ENCODE measurements at places on chromosomes 13 and 19.

DNA sequence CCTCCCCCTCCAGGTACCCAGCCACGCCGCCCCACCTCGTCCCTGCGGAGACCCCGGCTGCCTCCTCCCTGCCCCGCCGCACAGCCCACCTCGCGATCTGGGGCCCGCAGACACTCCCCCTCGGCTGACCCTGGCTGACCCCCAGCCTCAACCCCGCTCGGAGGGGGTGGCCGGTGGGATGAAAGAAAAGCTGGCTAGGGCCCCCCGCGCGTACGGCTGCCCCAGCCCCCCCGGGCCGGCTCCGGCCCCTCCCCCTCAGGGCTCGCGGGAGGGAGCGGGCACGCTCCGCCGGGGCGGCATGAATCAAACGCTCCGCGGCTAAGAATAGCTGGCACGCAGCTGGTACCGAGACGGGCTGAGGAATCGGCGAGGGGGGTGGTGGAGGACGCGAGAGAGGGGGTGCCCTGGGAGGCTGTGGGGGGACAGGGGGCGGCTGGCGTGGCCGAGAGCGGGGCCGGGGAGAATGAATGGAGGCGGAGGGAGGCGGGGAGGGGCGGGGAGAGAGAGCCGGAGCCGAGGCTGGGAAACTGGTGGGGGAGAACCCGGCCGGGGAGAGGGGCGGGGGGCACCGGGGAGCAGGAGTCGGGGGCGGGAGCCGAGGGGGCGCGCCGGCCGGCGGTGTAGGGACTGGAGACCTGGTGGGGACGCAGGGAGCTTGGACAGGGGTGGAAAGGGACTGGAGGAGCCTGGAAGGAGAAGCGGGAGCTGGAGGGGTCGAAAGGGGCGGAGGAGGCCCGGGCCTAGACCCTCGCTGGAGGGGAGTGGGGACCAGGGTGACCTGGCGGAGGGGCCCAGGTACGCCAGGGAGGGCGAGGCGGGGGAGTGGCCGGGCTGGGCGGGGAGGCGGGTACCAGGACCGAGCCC, 1.1 kb downstream of the SHANK1 start:
- DNase-seq = no peak

DNA sequence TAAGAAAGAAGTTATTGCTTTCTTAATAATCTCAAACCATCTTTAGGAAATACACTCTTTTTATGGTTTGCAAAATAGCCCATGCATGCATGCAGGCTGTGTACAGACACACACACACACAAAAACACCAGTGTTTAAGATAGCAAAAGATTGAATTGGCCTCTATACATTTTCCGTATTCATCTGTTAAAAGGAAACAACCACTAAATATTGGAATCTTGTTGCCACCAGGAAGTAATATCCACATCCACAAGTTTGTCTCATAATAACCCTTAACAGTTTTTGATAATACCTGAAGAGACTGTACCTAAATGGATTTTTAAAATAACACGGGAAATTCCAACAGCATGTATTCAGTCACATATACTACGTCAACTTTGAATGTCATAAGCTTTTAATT, 7.3 kb upstream of the MAB21L1 start:
- no peak for DNase-seq

GRCh38 chr19:5154129-5154798, 185.4 kb downstream of the KDM4B start:
- no peak for DNase-seq

DNA sequence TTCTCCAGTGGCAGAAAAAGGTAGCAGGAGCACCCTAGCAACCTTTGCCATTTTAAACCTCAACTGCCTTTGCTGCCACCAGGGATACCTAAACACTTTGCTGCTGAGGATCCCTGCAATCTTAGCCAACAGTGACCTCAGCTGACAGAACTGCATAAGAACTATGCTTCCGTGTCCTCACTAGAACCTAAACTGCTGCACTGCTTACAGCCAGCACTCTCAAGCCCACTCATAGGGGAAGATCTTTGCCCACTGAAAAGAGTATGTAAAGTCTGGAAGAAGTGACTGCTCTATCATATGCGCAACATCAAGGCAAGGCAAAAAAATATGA, 270.0 kb upstream of the PCDH20 start:
- no peak for DNase-seq

Measured in activated T-helper 1 cell treated with anti-CD3 and anti-CD28 coated beads, Interleukin-2, amount 50 U/mL, for 16 hours (primary cell).